ENCODE measurements at places on chromosomes 7 and 10.

DNA sequence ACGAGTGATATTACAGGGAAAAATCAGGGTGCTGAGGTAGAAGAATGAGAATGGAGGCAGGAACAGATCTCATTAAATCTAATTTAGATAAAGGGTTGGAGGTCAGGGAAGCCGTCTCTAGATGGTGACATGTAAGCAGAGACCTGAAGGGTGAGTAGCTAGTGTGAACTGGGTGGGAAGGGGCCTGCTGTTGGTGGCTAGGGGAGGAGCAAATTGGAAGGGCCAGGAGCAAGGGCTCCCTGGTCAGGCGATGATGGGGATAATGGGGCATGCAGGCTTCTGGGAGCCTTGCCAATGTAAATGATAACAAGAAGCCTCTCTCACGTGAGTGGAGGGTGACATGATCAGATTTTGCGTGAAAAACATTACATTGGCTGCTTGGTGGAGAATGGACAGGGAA, 76.3 kb downstream of the WDFY4 start:
- DNase-seq = no peak

GRCh38 chr7:90777041-90777440, 180.9 kb downstream of the CDK14 start:
- no peak for DNase-seq

DNA sequence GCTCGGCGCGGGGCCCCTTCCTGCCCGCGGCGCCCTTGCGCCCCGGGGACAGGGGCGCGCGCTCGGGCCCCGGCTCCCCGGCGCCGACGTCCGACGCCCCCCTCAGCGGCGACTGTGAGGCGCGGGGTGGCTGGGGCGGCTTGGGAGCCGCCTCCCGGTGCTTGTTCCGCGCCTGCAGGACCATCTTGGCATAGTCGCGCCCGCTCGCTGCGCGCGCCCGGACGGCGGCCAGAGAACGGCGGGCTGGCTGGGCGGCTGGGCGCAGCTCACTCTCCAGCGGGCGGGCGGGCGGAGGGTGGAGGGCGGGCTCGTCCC, at the start of gene DPY19L1:
TSS of gene DPY19L1 (minus strand) at position 275 of the 315 bp plus-strand sequence. CDS start at position 184, 91 bp downstream.
- DNase-seq = no peak

GRCh38 chr10:129718548-129719414, 245.3 kb downstream of the EBF3 start:
- no peak for DNase-seq

DNA sequence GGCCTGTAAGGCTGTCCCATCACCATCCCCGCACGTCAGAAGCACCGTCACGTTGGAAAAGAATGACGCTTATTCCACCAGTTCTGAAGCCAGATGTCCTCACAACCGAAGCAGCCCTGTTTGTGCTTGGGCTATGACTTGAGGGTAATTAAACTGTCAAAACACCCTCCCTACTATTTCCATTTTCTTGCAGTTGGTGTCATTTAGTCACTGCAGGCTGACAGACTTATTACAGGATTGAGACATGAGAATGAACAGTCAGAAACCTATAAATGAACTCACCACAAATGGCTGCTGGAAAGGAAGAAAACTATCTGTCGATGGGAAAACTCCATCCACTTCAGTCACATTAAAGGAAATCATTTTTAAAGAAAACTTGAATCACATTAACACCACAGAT, 85.3 kb downstream of the VOPP1 start:
- DNase-seq = no peak

DNA sequence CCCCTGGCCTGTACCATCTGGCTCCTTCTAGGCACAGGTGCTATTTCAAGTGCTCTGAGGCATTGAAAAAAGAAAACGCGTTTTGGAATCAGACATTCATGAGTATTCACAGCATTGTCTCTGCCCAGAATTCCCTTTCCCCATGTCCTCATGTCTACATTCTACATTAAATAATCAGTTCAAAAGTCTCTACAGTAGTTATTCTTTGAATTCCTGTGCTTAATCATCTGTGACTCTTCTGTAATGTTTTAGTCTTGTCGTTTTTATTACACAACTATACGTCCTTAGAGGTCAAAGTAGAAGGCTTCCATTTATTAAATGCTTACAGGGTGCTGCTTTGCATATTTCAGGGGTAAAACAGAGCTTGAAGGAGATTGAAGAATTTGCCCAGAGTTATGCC, 95.7 kb downstream of the BICC1 start:
- DNase-seq = no peak

DNA sequence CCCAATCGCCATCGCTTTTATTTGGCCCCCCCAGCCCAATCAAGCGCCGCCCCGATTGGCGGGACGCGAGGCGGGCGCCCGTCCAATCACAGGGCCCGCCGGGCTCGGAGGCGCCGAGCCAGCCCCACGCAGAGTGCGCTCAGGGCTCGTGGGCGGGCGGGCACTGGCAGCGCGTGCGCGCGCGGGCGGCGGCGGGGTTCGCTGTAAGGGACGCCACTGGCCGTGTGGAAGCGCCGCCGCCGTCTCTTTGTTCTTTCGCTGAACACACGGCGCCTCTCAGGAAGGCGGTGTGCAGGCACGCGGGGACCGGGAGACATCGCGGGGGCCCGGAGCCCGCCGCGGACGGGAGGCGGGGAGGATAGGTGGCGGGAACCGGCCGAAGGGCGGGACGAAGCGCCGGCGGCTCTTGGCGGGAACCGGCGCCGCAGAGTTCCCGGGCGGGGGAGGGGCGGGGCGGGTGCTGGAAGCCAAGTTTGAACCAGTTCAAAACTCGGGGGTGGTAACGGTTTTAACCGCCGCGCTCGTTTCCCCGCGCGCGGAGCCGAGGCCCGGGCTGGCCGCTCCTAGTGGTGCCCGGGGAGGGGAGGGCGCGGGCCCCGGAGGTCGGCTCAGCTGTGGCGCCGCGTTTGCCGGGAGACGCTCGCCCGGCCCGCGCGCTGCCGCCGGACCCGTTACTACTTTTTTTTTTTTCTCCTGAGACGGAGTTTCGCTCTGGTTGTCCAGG, 370 bp upstream of the EZH2 start:
- DNase-seq = peak; percentile 97

DNA sequence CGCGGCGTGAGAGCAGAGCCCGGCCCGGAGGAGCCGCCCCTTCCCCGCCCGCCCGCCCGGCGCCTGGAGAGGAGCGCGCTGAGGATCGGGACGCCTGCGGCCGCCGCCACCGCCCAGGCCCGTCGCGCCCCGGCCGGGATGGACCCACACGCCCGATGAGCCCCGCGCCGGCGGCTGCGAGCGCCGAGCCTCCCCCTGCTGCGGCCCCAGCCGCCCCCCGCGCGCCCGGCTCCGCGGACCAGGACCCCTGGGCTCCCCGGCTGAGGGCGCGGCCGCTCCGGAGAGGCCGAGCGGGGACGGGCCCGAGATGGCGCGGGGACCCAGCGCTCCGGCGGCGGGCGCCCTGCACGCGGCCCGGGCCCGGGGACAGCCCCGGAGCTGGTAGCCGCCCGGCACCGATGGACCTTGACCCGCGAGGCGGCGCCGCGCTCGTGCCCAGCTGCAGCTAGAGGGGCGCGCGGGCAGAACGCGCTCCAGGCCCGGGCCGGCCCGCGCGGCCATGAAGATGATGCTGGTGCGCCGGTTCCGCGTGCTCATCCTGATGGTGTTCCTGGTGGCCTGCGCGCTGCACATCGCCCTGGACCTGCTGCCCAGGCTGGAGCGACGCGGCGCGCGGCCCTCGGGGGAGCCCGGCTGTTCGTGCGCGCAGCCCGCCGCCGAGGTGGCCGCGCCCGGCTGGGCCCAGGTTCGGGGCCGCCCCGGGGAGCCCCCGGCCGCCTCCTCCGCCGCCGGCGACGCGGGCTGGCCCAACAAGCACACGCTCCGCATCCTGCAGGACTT, 520 bp downstream of the FAM20C start:
- DNase-seq = peak; percentile 21

DNA sequence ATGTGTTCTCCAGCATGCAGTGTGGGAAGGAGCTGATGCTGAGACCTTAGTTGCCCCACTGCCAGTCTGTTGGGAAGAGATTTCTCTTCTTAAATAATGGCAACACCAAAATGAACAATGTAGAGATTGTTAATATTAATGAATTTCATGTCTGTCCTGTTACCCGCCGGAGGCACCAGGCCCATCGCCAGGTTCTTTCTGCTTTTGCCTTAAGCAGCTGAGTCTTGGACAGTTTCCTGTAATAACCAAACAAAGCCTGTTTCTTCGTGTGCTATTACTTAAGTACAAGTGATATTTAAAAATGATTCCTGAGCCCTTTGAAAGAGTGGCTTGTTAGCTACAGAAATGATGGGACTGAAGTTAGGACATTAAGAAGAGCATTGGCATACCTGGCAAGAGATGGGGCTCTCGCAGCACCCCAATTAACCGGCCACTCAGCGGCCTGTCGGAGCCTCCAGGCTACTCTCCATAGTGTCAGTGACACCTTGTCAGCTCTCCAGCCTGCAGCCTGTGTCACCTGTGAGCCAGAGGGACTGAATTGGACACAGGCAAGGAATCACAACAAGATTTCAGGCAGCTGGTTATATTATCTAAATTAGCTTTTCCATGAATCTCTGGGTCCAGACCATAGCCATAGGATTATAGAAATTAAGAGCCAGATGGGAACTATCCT, 142.0 kb downstream of the CELF2 start:
- DNase-seq = no peak

GRCh38 chr10:16789765-16790164, 27.5 kb downstream of the RSU1 start:
- no peak for DNase-seq

DNA sequence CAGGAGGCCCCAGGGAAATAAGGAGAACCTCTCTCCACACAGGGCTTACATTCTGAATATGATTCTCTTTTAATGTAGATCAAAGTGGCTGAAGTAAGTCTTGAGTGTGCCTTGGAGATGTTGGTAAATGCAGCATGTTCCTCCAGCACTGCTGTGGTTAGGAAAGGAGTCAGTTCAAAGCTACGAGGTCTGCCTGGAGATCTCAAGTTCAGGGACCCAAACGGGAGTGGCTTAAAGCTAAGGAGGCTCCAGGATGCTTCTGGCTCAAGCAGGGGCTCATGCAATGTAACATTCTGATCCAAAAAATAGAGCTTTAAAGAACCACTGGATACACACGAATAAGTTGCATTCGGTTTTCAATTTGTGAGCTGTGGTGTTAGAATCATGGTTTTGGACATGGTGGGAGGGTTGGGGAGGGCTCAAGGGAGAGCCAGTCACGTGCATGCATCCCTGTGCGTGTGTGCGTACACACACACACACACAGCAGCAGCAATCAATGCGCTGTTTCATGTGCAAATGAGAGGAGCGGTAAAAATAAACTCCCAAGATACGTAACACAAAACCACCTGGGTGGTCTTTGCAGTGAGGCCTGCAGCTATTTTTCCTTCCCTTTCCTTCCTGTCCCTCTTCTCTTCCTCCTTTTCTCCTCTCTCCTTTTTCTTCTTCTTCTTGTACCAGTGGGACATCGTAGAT, 70.5 kb downstream of the AOAH start:
- DNase-seq = peak; percentile 37

- no peak for DNase-seq
Observed at GRCh38 chr7:116601426-116601825, 70.6 kb upstream of the MET start.

- DNase-seq = no peak
Observed at GRCh38 chr7:14375998-14376397, 386.5 kb upstream of the ETV1 start.

- no peak for DNase-seq
Observed at GRCh38 chr7:93575555-93576399, 1.3 kb upstream of the CALCR start.

GRCh38 chr10:100345570-100346330, 1.3 kb upstream of the SCD start:
- no peak for DNase-seq

- no peak for DNase-seq
Observed at GRCh38 chr7:152231089-152231488, 204.7 kb downstream of the KMT2C start.

- no peak for DNase-seq
Observed at GRCh38 chr10:35007858-35008301, 82.3 kb downstream of the CUL2 start.

DNA sequence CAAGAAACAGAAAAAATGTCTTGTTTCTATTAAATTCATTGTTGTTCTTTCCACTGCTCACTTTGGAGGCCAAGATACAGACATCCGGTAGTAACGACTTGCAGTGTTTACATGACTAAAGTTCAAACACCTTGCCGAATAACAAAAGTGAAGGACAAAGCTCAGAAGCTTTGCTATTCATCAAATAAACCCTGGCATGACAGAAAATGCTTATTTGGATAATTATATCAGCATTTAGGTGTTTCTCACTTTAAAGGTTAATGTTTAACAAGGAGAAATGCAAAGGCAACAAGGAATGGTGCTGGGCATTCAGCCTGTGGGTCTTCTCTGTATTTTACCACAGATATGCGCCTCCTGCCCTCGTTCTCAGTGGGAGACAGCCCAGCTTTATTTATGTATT, 5.4 kb upstream of the PTF1A start:
- no peak for DNase-seq

- DNase-seq = no peak
Observed at GRCh38 chr10:103841519-103841918, 13.9 kb downstream of the SH3PXD2A start.

DNA sequence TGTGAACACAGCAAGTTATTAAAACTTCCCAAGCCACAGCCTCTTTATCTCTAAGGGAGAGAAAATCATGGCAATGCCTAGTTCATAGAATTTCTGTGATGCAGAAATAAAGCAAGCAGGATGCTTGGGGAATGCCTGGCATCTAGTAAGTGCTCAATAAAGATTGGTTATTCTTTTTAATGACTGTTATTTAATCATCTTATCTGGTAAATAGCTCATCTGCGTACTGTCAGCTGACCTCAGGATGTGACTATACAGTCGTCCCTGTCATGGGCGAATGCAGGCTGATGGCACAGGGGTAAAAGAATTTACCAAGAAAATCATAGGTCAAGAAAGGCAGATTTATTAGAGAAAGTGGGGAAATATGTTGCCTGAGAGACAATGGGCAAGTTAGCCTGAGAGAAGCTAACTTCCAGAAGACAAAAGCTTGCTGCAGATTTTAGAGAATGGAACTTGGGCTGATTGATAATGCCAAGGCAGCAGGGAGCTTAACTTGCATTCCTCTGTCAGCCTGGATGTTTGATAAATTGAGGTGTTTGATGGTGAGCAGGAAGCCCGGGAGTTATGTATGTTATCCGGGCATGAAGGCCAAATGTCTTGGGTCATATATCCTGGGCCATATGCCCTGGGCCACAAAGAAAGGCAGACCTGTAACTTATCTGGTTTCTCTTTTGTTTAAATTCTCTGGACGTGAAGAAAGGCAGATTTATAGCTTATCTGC, 126.0 kb downstream of the KCNMA1 start:
- DNase-seq = no peak

DNA sequence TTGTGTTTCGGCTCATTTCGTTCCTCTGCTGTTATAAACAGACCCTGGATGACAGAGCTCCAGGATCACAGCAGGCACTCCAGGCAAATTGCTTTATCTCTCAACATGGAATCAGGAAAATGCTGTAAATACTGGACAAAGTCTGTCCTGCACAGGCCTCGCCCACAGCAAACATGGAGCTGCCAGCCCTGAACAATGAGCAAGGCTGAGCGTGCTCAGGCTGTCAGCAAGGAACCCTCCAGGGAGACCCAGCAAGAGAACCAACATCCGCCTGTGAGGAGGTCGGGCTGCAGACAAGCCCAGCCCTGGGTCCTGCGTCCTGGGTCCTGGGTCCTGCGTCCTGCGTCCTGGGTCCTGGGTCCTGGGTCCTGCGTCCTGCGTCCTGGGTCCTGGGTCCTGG, 180.8 kb downstream of the PTPRN2 start:
- DNase-seq = no peak

Data from tongue (tissue), 3 donors.